Suppressor macrophage (primary cell): ENCODE measurements at places on chromosomes 1 and 21.
A peak's percentile ranks its signal among the peaks of the same experiment; 100 is the strongest.

DNA sequence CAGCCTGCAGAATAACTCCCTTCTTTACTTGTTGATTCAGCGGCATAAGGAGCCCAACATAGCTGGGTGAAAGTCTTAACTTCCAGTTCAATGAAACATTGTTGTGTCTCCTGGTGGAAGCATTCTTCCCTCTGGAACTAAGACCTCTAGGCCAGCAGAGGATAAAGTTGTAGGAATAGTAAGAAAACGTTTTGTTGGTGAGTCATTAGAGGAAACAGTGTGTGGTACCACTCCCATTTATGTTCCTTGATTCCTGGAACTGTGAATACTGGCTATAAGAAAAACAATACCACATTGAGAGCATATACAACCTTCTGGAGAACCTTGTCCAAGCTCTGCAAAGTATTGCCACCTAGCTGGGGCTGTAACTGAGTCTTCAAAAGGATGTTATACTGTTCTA is 737.4 kb upstream of the ZP4 start:
- no peak for DNase-seq

DNA sequence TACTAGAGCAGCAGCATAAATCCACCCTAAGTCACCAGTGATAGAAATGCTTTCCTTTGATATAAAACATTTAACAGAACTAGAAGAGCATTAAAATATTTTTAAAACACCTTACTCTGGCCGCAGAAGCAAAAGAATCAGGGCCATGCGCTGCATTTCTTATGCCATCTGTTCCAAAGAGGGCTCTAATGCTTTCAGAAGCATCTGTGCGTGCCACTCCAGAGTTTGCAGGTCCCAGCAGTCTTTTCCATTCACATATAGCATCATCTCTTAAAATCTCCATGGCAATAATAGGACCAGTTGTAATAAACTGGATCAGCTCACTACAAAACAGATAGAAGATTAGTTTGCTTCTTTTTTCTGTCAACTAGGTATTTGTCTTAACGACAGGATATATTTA is 69.2 kb downstream of the NME7 start:
- DNase-seq = no peak

DNA sequence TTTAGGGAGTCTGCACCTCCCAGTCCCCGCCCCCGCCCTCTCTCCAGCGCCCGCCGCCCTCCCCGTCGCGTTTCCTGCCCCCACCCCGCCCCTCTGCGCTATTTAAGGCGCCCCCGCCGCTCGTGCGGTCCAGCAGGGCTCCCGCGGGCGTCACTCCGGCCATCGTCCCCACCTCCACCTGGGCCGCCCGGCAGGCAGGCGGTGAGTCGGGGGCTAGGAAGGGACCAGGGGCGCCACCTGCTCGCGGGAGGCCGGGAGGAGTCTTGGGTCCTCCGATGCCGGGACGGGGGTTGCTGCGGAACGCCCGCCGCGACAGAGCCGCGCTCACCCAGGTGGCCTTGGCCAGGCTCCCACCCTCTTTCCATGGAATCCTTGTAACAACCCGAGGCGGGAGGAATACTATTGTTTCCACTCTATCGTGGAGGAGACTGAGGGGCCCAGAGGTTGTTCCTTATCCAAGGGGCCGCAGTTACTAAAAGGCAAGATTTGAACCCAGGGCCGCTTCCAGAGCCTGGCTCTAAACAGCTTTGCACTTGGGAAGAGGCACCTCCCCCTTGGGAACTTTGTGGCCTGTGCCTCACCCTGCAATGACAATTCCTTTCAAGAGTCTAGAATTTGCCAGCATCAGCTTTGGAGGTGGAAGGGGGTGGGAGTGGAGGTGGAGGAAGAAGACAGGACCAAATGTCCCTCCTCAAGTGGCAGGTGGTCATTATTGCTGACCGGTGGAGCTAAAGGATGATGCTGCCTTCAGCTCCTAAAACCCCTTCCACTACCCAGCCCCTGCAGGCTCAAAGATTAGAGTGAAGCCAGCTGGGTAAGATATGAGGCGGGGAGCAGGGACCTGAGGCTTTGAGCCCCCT is at the start of gene GJA4:
GJA4 (plus strand) TSS at position 132 of the 860 bp plus-strand sequence. CDS start 1,215 bp downstream, outside the sequence.
- no peak for DNase-seq

GRCh38 chr1:102715150-102715549 is 393.2 kb downstream of the COL11A1 start:
- DNase-seq = no peak

- no peak for DNase-seq
Measured at GRCh38 chr1:172246521-172247390, 173.7 kb upstream of the C1orf105 start.

DNA sequence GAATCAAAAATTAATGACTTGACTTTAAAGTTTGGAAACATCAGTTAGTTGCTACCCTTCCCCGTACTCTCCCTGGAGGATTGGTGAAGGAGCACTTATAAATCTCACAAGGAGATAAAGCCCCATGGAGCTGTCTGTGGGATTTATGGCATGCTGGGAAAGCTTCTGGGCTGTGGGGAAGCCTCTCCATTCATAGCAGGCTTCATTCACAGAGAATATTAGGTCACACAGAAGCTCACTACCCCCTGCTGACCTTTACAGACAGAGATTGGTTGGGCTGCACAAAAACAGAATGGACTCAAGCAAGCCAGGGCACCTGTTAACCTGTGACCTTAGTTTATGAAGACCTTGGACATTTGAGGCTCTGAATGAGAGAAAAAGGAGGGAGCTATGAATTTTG is 32.1 kb downstream of the RGL1 start:
- DNase-seq = no peak

- no peak for DNase-seq
Measured at GRCh38 chr1:223631473-223631872, 34.0 kb downstream of the CAPN8 start.

DNA sequence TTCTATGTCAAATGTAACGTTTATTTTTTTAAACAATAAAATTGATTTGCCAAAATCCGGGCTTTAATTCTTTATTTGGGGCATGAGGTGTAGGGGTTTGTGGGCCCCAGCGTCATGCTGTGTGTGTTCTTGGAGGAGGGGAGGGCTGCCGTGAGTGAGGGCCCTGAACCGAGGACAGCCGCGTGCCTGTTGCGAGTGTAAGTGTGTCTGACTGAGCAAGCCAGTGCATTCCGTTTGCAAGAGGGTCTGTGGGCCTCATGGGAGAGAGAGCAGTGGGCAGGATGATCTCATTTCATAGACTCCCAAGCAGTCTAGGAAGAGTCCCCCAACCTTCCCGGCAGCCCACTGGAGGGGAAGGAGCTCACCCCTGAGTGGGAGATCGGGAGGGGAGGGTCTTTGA is 21.4 kb upstream of the SPSB1 start:
- DNase-seq = no peak

GRCh38 chr1:168223681-168224540 is 1.9 kb upstream of the SFT2D2 start:
- peak; percentile 20 for DNase-seq

- DNase-seq = no peak
Measured at GRCh38 chr1:94553931-94554330, 12.4 kb upstream of the F3 start.

- no peak for DNase-seq
Measured at GRCh38 chr1:185732951-185733350, 1.2 kb upstream of the HMCN1 start.

DNA sequence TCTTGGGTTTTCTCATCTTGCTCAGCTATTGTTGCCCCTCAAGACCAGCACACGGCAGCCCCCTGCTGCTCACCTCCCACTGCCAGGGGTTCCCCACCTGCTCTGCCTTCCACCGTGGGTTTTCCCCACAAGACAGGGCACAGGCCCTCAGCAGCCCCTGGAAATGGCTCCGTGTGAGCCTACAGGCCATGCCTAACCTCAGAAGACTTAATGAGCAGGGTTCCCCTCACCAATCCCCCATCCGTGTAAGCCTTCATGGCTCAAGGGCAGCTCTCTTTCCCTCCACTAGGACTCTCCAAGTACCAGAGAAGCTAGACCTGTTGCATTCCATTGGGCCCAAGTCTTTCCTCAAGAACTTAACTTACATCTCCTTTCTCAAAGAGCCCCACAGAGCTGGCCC is 18.4 kb upstream of the RCAN3 start:
- no peak for DNase-seq

DNA sequence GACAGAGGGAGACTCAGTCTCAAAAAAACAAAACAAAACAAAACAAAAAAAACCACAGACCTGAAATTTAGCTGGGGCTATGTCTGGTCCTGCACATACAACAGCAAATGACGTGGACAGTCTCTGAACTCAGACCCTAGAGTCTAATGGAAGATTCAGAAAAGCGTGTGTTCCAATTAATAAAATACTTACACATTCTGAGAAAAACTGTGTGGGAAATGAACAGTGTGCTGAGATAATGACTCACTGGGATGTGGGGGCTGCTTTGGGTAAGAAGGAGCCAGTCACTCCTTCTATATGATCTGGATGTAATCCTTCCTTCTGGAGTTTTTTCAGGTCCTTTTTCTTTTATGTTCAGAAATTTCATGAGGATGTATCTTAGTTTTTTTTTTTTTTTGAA is 29.4 kb downstream of the CLDN14 start:
- DNase-seq = peak; percentile 45

DNA sequence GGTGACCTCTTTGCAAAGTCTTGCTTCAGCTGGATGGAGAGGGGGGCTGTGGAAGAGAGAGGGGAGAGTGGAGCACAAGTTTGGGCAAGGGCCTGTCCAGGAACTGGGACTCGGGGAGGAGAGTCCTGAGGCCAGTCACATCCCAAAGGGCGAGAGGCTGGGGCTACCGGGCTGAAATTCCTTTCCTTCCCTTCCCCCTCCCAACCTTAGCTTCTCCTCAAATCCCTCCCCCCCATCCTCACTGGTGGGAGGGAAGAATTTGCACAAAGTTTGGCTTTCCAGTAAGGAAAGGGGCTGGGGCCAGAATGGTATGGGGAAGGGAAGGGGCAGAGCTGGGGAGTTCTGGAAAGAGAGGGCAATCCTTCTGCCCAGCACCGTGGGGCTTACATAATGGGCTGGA is 854 bp downstream of the CNTN2 start:
- no peak for DNase-seq
